ENCODE measurements at places on chromosomes 7 and 10.

DNA sequence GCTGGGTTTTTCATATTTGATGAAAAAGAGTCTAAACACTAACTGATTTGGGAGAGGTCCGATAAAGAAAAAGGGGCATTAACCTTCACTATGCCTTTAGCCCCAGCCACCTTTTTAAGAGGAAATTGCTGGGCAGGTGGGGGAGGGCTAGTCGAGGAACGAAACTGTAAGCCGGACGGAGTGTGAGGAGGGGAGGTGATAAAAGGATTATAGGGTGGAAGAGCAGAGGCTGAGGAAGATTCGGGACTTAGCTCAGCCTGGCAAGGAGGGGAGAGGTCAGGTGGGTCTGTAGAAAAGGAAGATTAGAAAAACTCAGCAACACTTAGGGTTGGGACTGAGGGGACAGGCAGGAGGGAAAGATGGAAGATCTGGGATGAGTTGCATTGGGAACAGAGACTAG lies 77.0 kb downstream of the TSPAN12 start:
- DNase-seq, result no peak

- no peak for DNase-seq
Measured at GRCh38 chr7:30688718-30689221, 6.5 kb upstream of the CRHR2 start.

DNA sequence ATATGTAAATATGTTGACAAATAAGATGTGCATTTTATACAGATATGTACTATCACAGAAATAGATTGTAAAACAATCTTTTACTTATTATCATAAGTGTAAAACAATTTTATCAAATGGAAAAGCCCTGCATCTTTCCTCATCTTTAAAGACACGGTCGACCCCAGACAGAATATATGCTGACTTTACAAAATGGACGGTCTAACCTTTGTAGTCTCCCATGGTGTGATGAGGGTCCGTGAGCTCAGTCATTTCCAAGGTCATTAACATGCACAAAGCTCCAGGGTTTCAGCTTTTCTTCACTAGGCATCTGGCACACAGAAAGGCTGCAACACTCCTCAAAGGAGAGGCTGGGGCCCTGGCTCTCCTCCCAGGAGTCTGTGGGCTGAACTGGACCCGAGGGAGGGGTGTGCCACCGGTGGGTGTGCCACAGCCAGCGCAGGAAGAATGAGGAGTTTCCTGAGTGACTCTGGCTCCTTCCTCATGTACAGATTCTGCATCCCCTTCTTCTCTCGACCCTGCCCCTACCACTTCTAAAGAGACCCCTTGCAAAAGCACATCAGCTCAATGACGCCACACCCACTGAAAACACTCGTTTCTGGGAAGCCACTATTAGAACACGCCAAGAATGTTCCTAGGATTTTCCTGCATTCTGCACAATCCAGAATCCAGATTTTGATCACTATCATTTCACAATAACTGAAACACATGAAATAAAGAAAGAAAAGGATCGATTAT lies 26.2 kb upstream of the ABLIM1 start:
- DNase-seq, result no peak

DNA sequence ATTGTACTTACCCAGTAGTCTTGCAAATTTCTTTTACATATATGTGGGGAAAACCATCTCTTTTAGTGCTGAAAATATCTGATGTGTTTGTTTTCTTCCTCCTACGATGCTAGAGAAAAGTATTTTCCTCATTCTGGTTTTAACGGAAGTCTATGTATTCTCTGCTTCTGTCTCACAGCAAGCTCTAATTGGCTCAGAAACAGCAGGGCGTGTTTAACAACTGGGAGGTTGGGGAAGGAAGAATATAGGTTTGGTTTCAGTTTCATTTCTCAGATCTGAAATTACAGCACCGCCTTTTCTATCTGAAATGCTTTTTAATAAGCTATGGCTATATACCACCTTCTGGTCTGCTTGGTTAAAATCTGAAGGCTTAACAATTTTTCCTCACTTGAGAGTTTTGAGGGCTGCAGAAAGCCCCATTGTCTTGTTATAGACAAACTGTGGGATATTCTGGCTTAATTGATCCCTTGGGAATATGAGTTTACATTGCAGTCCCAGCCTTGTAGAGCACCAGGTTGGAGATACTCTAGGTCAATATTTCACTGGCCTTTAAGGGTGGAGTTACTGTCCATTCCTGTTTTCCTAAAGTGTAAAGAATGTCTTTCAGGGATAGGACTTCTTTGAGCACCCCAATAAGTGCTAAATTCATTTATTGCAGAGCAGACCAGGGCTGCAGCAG lies at the start of gene SAMD9:
Gene SAMD9 (minus strand): TSS at position 128 of the 679 bp plus-strand sequence. CDS start 11,882 bp downstream, outside the sequence.
- DNase-seq, result peak; percentile 80

All from GM12864 (cell line).